ENCODE measurements at places on chromosomes 12 and 14. TPM values are rescaled to one million over a fixed set of nuclear protein-coding genes. Genes with fewer than 3 reads are reported as not detected.

- H3K4me1 ChIP-seq: peaks cover 4% of the 10 kb centered on the region
- no peak for DNase-seq
Observed at GRCh38 chr14:37623426-37623951, 28.1 kb downstream of the TTC6 start.

DNA sequence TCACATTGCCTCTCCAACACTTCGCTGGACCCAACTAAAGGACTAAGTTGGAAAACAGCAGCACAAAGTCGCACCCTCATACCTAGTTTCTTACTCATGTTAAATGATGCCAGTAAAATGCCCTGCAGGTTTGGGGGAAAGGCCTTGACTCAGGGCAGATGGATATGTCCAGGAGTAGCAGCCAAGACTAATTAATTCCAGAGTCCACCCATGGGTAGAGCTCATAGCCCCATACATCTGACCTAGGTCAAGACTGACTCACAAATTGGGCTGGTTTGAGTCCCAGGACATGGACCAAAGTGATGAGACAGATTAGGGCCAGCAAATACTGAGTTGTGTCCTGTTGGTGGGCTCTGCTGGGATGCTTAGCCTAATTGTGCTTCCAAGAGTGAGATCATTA is 224.0 kb upstream of the BTG1 start:
- H3K36me3 ChIP-seq: no peaks in the 10 kb centered on the region
- no peak overlapping the region for H3K27ac ChIP-seq
- no peak for DNase-seq
- H3K27me3 ChIP-seq: no peaks in the 10 kb centered on the region

- H3K4me3 ChIP-seq: no peak overlapping the region
- peak; percentile 12 for DNase-seq
- no peaks in the 10 kb centered on the region for H3K36me3 ChIP-seq
- no peaks in the 10 kb centered on the region for H3K4me1 ChIP-seq
Observed at GRCh38 chr12:31832740-31833729, 104.2 kb upstream of the AMN1 start.

- H3K4me1 ChIP-seq: peaks cover 6% of the 10 kb centered on the region
- H3K4me3 ChIP-seq: no peak overlapping the region
- no peak for DNase-seq
- H3K27ac ChIP-seq: no peak overlapping the region
- H3K27me3 ChIP-seq: no peaks in the 10 kb centered on the region
- no peaks in the 10 kb centered on the region for H3K36me3 ChIP-seq
Observed at GRCh38 chr14:51783765-51784164, 76.6 kb upstream of the GNG2 start.

DHRS4L2 gene
- 24.4 TPM for total RNA-seq

KCNMB4 gene
- 2.1 TPM for total RNA-seq

All from heart left ventricle (tissue), 16 donors.